HepG2 (cell line): ENCODE measurements at places on chromosomes 6 and 20. TPM values are rescaled to one million over a fixed set of nuclear protein-coding genes. Genes with fewer than 3 reads are reported as not detected.

GTSF1L gene
- total RNA-seq = not detected in 2 replicates

DYNLT2 gene
- total RNA-seq = 3.1 and 4.3 TPM in 2 replicates

CHRNA4 gene
- not detected in 2 replicates for total RNA-seq

FOXA2 gene
- 12.2 and 12.7 TPM in 2 replicates for total RNA-seq

FOXS1 gene
- not detected in 2 replicates for total RNA-seq

PRR18 gene
- total RNA-seq = 0.04 TPM in 1 of 2 replicates, not detected in the other

BMP7 gene
- total RNA-seq = not detected in 2 replicates

BPIFB2 gene
- 27.4 and 54.5 TPM in 2 replicates for total RNA-seq

- H3K36me3 ChIP-seq = no peaks in the 10 kb centered on the region
- H3K27ac ChIP-seq = no peak overlapping the region
- H3K4me1 ChIP-seq = peaks cover 10% of the 10 kb centered on the region; the same call in 1 of the 2 replicates
- no peak for DNase-seq
These were observed 30.9 kb upstream of the NOTCH4 start for GRCh38 chr6:32254761-32255198.

DNA sequence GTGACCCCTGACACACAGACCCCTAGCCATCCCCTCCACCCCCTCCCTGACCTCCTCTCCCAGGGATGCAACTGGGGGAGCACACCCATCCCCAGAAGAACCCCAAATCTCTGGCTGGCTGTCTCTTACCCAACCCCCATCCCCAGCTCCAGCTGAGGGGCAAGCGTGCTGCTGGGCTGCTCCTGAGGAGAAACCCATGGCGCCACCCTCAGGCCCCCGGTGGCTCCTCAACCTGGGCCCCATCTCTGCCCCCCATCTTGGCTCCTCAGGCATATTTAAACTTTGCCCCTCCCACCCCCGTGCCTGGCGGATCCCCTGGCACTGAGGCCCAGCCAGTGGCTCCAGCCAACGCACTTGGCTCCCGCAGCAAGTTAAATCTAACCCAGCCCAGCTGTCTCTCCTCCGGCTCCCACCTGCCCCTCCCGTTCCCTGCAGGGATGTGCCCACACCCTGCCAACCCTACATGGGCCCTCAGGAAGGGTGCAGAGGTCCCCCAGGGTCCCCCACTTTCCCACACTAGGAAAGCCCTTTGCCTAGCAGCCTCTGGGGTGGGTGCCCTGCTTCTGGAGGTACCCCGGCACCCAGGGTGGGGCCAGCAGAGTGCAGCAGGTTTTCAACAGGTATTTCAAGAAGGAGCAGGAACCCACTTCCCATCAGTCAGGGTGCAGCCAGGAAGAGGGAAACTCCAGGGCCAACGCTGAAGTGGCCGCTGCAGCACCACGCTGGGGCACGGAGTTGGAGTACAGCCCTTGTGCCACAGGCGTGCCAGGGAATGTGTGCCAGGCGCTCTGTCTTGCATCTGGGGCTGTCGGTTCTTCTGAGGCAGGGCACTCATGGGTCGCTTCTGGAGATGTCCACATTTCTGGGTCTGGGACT lies 5.3 kb upstream of the OSBPL2 start:
- H3K27me3 ChIP-seq = peaks cover 36% of the 10 kb centered on the region
- no peak overlapping the region for H3K4me3 ChIP-seq
- no peak overlapping the region for H3K27ac ChIP-seq
- H3K4me1 ChIP-seq = peaks cover 30% of the 10 kb centered on the region
- no peaks in the 10 kb centered on the region for H3K36me3 ChIP-seq
- DNase-seq = no peak

DNA sequence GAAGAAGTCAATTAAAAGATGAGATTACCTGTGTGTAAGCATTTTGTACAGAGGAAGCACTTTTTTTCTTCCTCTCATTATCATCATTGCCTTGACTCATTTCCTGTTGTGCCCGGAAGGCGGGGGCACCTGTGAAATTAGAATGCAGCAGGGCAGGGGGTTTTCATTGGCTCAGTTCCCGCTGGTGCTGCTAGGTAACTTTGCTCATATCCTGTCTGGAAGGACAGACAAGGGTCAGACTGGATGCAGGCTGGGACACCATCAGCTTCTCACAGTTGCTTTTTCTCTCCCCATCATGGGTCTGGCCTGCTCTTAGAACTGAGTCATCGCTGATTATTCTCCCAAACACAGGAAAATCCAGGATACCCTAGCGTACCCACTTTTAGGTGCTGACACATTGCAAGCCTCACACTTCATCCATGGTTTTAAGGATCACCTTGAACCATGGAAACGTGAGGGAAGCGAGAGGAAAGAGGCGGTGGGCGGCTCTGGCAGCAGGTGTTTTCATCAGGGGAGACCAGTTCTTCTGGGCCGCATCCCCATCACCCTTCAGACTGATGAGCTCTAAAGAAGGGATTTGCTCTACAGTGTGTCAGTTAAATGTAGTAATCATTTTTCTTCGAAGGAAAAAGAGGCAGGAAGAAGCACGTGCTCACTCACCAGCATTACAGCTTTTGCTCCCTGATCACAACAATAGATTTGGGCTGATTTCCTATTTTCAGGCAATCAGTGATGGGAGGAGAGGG lies 195.7 kb upstream of the SASH1 start:
- H3K4me3 ChIP-seq = no peak overlapping the region
- no peaks in the 10 kb centered on the region for H3K36me3 ChIP-seq

GRCh38 chr6:134626086-134626485 lies 308.2 kb upstream of the SGK1 start:
- H3K36me3 ChIP-seq = no peaks in the 10 kb centered on the region
- H3K27me3 ChIP-seq = no peaks in the 10 kb centered on the region
- DNase-seq = no peak
- H3K4me1 ChIP-seq = no peaks in the 10 kb centered on the region
- H3K27ac ChIP-seq = no peak overlapping the region

- no peaks in the 10 kb centered on the region for H3K36me3 ChIP-seq
- H3K27ac ChIP-seq = no peak overlapping the region
- no peak overlapping the region for H3K4me3 ChIP-seq
- no peak for DNase-seq
These were observed 160.5 kb downstream of the BACH2 start for GRCh38 chr6:90136176-90136575.

DNA sequence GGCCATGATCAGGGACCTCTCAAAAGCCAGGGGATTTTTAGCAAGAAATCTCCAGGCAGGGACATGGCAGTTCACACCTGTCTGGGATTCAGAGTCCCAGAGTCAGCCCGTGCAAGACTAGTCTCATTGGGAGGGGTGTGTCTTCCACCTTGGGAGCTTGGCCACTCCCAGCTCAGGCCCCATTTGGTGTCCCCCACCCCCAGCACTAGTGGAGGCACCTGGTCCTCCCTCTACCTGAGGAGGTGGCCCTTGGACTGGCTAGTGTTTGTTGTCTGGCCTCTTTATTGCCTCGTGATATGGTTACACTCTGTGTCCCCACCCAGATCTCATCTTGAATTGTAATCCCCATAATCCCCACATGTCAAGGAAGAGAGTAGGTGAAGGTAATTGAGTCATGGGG lies 140.8 kb upstream of the PHACTR3 start:
- DNase-seq = no peak
- H3K27ac ChIP-seq = no peak overlapping the region
- no peak overlapping the region for H3K4me3 ChIP-seq
- no peaks in the 10 kb centered on the region for H3K27me3 ChIP-seq
- no peaks in the 10 kb centered on the region for H3K36me3 ChIP-seq

DNA sequence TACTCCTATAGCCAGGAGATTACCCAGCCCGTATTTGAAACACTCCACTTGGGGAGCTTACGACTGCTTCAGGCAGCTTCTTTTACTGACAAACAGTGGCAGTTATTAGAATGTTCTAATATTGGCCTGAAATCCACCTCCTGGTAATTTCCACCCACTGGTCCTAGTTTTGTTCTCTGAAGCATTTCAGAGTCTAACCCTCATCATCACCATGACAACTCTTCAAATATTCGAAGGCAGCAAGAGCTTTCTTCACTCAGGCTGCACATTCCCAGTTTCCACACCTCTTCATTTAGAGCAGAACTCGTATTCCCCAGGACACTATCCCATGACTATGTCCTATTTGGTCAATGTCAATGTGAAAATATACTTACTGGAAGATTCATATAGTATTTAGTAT lies 325.6 kb downstream of the UBE3D start:
- no peak overlapping the region for H3K4me3 ChIP-seq
- no peaks in the 10 kb centered on the region for H3K27me3 ChIP-seq
- peaks cover 17% of the 10 kb centered on the region for H3K4me1 ChIP-seq
- H3K27ac ChIP-seq = no peak overlapping the region

GRCh38 chr6:106667022-106667402 lies 37.6 kb downstream of the QRSL1 start:
- peaks cover 3% of the 10 kb centered on the region; the same call in 1 of the 2 replicates for H3K36me3 ChIP-seq
- H3K4me3 ChIP-seq = no peak overlapping the region
- H3K27me3 ChIP-seq = no peaks in the 10 kb centered on the region
- no peak overlapping the region for H3K27ac ChIP-seq
- no peaks in the 10 kb centered on the region for H3K4me1 ChIP-seq
- DNase-seq = no peak

GRCh38 chr20:289693-290083 lies 862 bp downstream of the C20orf96 start:
- H3K4me3 ChIP-seq = peak overlapping the region; percentile 83
- peaks cover 2% of the 10 kb centered on the region; the same call in 1 of the 2 replicates for H3K27me3 ChIP-seq
- peaks cover 27% of the 10 kb centered on the region for H3K4me1 ChIP-seq

GRCh38 chr6:54191461-54191860 lies 80.2 kb downstream of the MLIP start:
- no peak for DNase-seq
- H3K4me3 ChIP-seq = no peak overlapping the region
- no peaks in the 10 kb centered on the region for H3K4me1 ChIP-seq
- no peaks in the 10 kb centered on the region for H3K27me3 ChIP-seq
- no peak overlapping the region for H3K27ac ChIP-seq

- peaks cover 6% of the 10 kb centered on the region; the same call in 1 of the 2 replicates for H3K27me3 ChIP-seq
- H3K4me1 ChIP-seq = no peaks in the 10 kb centered on the region
- no peak for DNase-seq
- H3K4me3 ChIP-seq = no peak overlapping the region
- H3K36me3 ChIP-seq = no peaks in the 10 kb centered on the region
These were observed 199.0 kb upstream of the KCNG1 start for GRCh38 chr20:51221791-51222408.

DNA sequence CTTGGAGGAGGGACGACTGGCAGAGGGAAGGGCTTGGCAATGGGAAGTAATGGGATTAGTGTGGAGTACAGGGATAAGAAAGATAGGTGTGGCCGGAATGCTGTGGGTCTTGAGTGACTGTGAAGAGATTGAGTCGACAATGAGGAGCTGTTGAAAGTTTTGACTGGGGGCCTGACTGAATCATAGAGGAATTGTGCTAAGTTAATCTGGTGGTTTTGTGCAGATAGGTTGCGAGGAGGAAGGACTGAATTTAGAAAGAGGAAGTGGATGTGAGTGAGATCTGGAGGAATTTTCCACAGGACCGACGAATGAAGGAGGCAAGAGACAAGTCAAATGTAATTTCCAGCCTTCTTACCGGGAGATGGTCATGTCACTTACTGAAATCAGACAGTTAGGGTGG lies 143.9 kb upstream of the RALGAPA2 start:
- no peak overlapping the region for H3K4me3 ChIP-seq
- DNase-seq = no peak
- no peaks in the 10 kb centered on the region for H3K36me3 ChIP-seq
- H3K27me3 ChIP-seq = no peaks in the 10 kb centered on the region; the same call in 2 of the 3 replicates
- no peak overlapping the region for H3K27ac ChIP-seq

- no peaks in the 10 kb centered on the region for H3K27me3 ChIP-seq
- no peak overlapping the region for H3K4me3 ChIP-seq
- no peaks in the 10 kb centered on the region for H3K4me1 ChIP-seq
These were observed 61.9 kb upstream of the OPRM1 start for GRCh38 chr6:153976921-153977693.

DNA sequence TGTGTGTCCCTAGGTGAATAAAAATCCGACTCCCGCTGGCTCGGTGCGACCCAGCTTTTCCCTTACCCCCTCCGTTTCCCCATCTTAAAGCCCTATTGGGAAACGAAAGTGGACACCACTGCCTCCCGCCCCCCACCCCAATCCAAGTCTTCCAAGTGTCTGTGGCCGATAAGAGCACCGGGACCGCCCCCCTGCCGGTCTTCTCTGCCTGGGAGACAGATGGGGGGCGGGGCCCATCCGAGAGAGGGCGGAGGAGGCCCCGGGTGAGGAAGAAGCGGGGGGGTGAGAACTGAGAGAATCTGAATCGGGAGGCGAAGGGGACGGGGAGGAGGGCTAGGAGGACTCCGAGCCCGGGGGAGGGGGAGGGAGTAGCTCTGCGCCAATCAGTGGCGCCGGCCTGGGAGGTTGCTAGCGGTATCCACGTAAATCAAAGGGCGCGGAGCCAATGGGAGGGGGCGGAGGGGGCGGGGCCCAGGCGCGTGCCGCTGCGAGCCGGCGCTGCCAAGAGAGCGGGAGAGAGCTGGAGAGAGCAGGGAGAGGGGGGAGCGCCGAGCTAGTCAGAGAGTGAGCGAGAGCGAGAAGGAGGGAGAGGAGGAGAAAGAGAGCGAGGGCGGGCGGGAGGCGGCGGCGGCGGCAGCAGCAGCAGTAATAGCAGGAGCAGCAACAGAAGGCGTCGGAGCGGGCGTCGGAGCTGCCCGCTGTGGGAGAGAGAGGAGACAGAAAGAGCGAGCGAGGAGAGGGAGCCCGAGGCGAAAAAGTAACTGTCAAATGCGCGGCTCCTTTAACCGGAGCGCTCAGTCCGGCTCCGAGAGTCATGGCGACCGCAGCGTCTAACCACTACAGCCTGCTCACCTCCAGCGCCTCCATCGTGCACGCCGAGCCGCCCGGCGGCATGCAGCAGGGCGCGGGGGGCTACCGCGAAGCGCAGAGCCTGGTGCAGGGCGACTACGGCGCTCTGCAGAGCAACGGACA lies at the start of gene POU3F2:
Gene POU3F2, plus strand, starts transcription at position 515 of the 972 bp plus-strand sequence. Its CDS starts 300 bp downstream, at position 815.
- peak within 1 kb of the TSS; percentile 46 for H3K4me3 ChIP-seq
- peaks cover 25% of the 10 kb centered on the region; the same call in 1 of the 2 replicates for H3K4me1 ChIP-seq
- peak; percentile 57 for DNase-seq
- no peak within 1 kb of the TSS for H3K27ac ChIP-seq

DNA sequence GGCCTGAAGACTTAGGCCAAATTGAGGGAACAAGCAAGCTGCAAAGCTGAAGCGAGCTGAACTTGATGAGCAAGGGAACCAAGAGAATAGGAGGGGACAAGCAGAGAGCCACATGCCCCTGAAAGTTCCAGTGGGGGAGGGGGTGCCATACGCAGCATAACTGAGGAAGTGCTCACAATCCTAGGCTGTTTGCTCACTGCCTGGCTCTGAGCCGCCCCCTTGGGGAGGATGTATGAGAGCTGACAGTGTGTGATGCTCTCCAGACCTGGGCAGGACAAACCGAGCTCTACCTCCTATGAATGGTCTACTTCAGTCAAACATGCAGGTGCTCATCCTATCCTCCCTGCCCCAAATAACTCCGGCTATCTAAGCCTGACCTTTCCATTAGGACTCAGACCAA lies 52.1 kb downstream of the FAXC start:
- no peaks in the 10 kb centered on the region for H3K36me3 ChIP-seq
- no peak for DNase-seq
- no peaks in the 10 kb centered on the region for H3K27me3 ChIP-seq
- no peak overlapping the region for H3K4me3 ChIP-seq
